ENCODE measurements at places on chromosomes 5 and 9.

GRCh38 chr5:73968729-73969128, 342.7 kb downstream of the ARHGEF28 start:
- DNase-seq, result no peak

- no peak for DNase-seq
Measured at GRCh38 chr5:115460472-115460871, 84.1 kb downstream of the FEM1C start.

DNA sequence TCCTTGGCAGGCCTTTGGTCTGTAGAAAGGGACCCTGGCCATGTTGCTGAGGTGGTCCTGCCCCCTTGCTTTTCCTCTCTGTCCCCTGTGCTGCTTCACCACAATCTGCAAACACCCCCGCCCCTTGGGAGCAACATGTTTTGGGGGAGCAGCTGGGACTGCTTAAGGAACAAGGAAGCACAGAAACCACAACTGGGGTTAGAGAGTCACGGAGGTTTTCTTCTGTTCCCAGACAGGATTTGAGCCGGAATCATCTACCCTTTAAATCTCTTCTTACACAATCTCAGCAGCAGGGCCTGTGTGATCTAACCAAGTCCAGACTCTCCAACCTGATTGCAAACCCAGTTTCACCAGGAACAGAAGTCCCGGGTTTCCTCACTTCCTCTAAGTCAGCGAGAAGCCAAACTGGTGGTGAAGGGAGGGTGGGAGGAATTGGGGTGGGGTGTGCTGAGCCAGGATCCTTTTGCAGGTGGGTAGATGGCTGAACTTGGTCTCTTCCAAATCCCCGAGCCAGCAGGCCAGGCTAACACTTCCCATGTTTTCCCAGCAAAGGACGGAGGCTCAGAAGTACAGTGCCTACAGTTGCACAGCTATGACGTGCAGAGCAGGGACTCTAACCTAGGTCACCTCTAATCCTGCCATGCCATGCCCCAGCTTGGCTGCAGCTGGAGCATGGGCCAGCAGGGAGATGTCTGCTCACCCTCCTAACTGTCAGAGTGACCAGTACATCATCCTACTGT, 25.0 kb downstream of the SH3PXD2B start:
- DNase-seq, result no peak

DNA sequence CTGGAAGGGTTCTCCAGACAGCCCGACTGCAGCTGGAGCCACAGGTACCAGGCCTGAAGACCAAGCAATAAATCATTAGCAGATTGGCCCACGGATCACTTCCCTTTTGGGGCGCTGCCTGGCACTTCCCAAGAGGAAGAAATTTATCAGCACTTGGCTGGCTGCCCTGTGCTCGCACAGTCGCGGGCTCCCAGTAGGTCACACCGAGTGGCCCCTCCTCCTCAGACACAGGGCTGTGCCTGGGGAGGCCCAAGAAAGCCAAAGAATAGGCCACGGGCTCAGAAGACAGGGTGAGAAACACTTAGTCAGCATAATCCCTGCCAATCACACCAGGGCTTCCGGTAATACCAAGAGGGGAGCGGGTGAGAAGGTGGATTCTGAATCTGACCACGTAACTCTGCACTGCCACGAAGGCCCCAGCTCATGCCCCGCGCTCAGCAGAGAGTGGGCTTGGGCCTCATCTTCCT, 115.7 kb upstream of the MSX2 start:
- DNase-seq, result no peak

- peak; percentile 49 for DNase-seq
Measured at GRCh38 chr9:72315510-72316311, 49.3 kb downstream of the ZFAND5 start.

DNA sequence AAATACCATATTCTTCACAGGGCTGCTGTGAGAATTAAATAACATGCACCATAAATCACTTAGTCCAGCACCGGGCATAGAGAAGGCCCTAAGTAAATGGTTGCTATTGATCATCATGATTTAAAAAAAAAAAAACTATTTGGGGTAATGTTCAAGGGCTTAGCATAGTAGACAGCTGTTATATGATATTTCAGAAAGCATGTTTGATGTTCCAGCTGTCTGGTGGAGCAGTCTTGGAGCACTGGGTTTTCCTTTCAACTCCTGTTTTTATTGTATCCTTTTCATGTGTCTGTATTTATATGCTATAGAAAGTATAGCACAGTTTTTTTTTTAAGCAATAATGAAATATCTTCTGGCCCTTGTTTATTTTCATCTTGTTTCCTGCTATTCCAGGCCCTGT, 28.0 kb upstream of the TOMM5 start:
- DNase-seq, result no peak

DNA sequence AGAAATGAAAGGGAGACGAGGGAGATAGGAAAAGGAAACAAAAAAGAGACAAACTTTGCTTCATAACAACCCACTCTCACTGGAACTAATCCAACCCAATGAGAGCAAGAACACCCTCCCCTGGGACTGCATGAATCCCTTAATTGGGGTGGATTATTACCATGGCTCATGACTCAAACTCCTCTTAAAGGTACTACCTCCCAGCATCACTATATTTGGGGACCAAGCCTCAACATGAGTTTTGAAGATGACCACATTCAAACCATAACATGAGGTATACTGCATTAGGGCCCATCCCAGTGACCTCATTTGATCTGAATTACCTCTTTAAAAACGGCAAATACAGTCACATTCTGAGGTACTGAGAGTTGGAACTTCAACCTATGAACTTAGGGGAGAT, 8.0 kb downstream of the MTAP start:
- DNase-seq, result no peak

DNA sequence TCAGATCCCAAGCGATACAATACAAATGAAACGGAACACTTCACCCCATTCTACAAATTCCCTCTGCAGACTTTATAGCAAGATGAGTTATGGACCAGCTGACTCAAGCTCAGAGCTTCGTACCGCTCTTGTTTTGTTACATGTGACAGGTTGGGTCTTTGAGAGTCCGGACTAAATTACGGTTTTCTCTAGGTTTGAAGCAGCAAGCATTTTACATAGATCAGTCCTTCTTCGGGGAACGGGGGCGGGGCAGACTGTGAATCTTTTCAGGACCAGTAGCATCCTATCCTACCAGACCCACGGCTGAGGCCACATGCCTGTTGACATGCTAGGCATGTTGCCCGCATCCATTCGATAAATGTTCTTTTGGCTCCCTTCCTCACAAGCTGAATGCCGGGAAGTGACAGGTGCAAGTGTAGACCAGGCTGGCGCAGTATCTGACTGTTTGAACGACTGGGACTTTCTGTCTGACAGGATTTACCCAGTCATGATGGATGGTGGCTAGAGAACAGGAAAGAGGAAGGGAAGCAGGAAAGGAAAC, 811.0 kb upstream of the GRAMD2B start:
- DNase-seq, result no peak

GRCh38 chr5:2029206-2029605, 146.5 kb upstream of the IRX4 start:
- DNase-seq, result no peak

GRCh38 chr5:141369994-141370848, at the start of gene PCDHGB3:
PCDHGB3 (plus strand) TSS chr5:141370242; CDS start chr5:141370395, 153 bp downstream.
- DNase-seq, result no peak

- no peak for DNase-seq
Measured at GRCh38 chr5:150363185-150363584, 5.7 kb downstream of the TCOF1 start.

- DNase-seq, result no peak
Measured at GRCh38 chr5:34014626-34015025, 6.8 kb upstream of the AMACR start.

GRCh38 chr9:71025201-71025600, 96.2 kb downstream of the TRPM3 start:
- DNase-seq, result no peak

DNA sequence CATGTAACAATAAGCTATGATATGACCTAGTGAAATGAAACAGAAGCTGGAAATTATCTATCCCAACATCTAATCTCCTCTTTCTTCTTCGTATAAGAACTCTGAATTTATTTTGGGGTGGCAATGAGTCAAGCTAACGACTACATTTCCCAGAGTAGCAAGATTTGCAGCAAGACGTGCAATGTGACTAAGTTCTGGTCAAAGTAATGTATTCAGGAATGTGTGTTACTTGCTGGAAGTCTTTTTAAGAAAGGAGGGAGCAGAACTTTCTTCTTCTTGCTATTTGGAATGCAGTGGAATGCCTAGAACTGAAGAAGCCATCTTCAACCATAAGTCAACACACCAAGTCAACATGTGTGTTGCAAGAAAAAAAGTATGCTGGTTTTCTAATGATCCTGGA, 406.6 kb upstream of the MEF2C start:
- no peak for DNase-seq

DNA sequence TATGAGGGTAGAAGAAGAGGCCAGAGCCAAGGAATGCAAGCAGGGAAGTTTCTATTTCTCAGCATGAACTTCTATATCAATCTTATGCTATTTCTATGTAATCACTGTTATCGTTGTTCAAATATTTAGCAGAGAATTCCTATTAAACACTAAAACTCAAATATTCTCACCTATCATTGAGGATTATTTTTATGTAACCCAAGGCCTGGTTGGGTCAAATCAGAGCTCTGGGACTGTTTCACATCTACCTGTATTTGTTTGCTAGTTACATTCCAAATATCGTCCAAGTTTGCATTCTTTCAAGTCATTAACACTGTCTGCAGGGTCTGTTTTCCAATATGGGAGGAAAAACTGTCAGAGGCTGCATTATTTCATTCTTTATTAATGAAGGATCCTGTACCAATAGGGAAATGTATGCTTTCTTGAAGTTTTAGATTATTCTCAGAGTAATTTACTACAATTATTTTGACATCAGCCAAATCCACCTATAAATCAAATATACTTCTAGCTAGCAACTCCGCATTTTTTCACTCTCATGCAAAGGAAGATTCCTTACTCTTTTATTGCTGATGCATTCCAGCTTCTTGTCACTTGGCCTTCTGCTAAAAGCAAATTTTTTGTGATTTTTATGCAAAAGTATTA, 52.2 kb downstream of the LURAP1L start:
- DNase-seq, result no peak

- no peak for DNase-seq
Measured at GRCh38 chr5:174760721-174761120, 36.3 kb downstream of the MSX2 start.

GRCh38 chr9:99274016-99274415, 51.9 kb downstream of the SEC61B start:
- no peak for DNase-seq

- no peak for DNase-seq
Measured at GRCh38 chr9:80964914-80965313, 724.4 kb downstream of the TLE1 start.

DNA sequence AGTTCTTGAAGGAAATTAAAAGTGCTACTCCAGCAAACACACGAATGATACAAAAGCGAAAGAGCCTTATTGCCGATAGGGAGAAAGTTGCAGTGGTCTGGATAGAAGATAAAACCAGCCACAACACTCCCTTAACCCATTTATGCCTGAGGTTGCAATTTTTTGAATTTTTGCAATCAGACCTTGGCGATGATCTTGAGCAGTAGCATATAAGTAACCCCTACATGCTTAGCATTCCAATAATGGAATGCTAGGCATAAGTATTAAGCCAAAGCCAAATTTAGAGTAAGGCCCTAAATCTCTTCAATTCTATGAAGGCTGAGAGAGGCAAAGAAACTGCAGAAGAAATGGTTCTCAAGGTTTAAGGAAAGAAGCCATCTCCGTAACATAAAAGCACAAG, 153.5 kb downstream of the SLC28A3 start:
- DNase-seq, result no peak

- DNase-seq, result no peak
Measured at GRCh38 chr5:138929571-138929955, 54.4 kb upstream of the LRRTM2 start.

DNA sequence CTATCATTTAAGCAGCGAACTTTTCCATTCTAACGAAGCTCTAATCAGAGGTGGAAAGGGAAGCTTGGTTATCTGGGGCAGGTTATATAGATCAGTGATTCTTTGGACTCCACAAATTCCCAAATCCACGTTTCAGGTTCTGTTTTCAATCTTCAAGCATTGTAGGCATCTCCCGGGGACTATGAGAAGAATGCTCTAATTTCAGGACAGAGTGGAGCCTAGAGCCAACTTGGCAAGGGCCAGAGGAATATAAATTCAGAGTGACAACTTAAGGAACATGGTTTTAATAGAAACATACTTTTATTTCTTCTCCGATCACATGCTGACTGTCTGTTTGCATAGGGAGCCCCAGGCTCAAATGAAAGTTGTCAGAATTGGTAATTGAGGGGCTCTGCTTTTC, 514.0 kb upstream of the KLF4 start:
- DNase-seq, result no peak

GRCh38 chr5:30239331-30240022, 954.0 kb upstream of the CDH6 start:
- DNase-seq, result no peak

DNA sequence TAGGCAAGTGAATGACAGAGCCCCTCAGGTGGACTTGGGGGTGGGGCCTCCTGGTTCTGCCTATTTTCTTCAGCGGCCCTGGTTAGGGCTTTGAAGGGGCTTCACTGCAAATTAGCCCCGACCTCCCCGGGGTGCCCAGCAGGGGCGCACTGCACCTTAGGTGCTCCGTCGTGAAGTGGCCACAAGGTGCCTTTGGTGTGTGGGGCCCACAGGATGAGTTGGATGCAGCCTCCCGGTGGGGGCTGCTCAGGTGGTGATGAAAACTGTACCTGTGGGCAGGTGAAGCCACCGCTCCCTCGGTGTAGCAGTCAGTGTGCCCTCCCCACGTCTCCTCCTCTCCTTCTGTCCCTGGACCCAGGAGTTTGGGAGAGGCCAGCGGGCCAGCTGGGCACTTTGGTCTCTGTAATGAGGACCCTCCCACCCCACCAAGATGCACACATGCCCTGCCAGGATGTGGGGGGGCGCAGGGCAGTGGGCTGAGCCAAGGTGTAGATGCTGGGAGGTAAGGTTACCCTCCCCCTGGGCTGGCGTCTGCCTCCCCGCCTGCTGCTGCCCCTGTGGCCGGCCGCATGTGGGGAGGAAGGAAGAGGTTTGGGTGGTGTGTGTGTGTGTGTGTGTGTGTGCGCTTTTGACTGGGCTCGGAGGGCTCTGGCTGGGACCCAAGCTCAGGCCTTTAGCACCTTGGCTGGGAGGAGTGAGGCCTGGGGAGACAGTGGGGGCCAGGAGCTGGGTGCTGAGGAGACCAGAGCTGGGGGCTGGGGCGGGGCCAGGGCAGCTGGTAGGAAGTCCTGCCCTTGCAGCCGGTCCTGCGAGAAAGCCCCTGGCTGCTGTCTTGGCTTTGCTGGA, 55.6 kb downstream of the RXRA start:
- no peak for DNase-seq

DNA sequence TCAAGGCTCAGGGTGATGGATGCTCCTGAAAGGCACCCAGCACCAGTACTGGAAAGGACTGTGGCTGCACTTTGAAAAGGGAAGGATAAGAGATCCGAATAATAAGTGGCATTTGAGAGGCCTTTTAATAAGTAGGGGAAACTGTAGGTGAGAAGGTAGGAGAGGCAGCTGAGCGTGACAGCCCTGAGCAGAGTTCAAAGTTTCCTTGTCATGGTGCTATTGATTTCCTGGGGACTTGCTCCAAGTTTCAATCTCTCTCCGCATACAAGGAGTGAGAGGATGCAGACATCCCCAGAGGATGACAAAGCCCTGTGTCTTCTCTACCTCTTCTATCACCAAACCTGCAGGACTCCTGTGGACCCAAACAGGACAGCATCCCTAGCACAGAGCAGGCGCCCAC, 354.5 kb downstream of the SPOCK1 start:
- DNase-seq, result no peak
